ENCODE measurements at places on chromosomes 1 and 21. TPM values are rescaled to one million over a fixed set of nuclear protein-coding genes. Genes with fewer than 3 reads are reported as not detected.

EFNA1 gene
- 0.22 TPM for total RNA-seq

SLC1A7 gene
- 0.12 TPM for total RNA-seq

RNU1-2 gene
- 2,224 TPM for total RNA-seq

SPRR1A gene
- not detected for total RNA-seq

TINAGL1 gene
- 3.4 TPM for total RNA-seq

ADGRL4 gene
- 3.7 TPM for total RNA-seq

LIPI gene
- not detected for total RNA-seq

Data from uterine smooth muscle cell (primary cell).